Activated CD8-positive, alpha-beta T cell treated with anti-CD3 and anti-CD28 coated beads, Interleukin-2, amount 10 ng/mL, durations not matched to agents 7 days and 5 days (primary cell): ENCODE measurements at places on chromosomes 3 and 15. TPM values are rescaled to one million over a fixed set of nuclear protein-coding genes. Genes with fewer than 3 reads are reported as not detected.

DNA sequence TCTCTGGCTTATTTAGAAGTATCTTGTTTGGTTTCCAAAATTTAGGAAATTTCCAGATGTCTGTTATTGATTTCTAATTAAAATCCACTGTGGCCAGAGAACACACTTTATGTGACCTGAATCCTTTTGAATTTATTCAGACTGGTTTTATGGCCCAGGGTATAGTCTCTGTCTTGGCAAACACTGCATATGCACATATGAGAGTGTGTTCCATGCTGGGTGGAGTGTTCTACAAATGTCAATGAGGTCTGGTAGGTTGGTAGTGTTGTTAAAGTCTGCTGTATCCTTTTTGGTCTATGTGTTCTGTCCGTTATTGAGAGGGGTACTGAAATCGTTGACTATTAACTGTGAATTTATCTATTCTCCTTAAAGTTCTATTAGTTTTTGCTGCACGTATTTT, 30.2 kb downstream of the PGPEP1L start:
- no peak overlapping the region for H3K27ac ChIP-seq
- H3K4me1 ChIP-seq, result no peaks in the 10 kb centered on the region
- H3K36me3 ChIP-seq, result no peaks in the 10 kb centered on the region
- H3K4me3 ChIP-seq, result no peak overlapping the region

PPP1R14D gene
- total RNA-seq, result not detected

DNA sequence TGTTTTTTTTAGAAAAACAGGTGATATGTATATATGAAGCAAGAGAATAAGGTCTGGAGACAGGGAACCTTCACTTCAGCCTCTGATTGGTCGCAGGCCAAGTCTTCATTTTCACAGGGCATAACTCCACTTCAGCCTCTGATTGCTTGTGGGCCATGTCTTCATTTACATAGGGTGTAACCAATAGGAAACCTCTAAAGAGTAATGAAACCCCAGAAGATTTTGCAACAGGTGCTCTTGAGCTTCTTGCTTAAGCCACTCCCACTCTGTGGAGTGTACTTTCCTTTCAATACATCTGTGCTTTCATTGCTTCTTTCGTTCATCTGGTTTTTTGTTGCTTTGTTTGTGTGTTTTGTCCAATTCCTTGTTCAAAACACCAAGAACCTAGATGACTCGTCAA, 22.6 kb upstream of the SCG3 start:
- H3K27me3 ChIP-seq, result peaks cover 6% of the 10 kb centered on the region
- H3K36me3 ChIP-seq, result no peaks in the 10 kb centered on the region
- DNase-seq, result no peak
- H3K4me3 ChIP-seq, result no peak overlapping the region
- H3K4me1 ChIP-seq, result no peaks in the 10 kb centered on the region

DNA sequence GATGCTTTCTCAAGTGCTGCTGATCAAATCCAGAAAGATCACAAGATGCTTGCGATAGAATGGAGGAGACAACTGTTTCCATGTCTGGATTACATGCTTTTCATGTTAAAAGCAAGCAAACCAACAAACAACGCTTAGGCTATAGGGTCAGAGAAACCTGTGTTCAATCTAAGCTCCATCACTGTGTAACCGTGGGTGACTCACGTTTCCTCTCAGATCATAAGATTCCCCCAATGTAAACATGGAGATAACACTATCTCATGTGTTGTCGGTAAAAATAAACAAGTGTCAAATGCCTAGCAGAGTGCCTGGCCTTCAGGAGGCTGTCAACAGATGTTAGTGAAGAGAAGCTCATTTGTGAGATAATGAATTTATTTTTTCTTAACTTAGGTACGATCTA, 907.8 kb downstream of the NTRK3 start:
- no peak overlapping the region for H3K27ac ChIP-seq
- H3K4me3 ChIP-seq, result no peak overlapping the region
- no peak for DNase-seq

HEMK1 gene
- total RNA-seq, result 86.0 TPM

LSAMP gene
- not detected for total RNA-seq

DNA sequence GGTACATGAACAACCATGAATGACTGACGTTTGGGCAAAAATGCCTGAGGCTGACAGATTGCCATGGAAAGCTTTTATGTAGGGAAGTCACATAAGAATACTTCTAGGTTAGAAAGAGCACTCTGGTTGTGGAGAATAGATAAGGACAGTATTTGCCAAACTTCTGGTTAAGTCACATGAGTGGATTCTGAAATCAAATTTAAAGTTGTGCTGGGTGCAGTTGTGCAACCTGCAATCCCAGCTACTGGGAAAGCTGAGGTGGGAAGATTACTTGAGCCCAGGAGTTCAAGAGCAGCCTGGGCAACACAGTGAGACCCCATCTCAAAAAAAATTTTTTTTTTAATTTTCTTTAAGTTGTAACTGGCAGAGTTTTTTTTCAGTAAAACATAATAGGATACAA, 7.2 kb upstream of the ZNF148 start:
- H3K4me1 ChIP-seq, result peaks cover 10% of the 10 kb centered on the region
- H3K27me3 ChIP-seq, result peaks cover 12% of the 10 kb centered on the region
- no peak overlapping the region for H3K4me3 ChIP-seq
- H3K36me3 ChIP-seq, result no peaks in the 10 kb centered on the region
- no peak overlapping the region for H3K27ac ChIP-seq

GNAT1 gene
- not detected for total RNA-seq

DNA sequence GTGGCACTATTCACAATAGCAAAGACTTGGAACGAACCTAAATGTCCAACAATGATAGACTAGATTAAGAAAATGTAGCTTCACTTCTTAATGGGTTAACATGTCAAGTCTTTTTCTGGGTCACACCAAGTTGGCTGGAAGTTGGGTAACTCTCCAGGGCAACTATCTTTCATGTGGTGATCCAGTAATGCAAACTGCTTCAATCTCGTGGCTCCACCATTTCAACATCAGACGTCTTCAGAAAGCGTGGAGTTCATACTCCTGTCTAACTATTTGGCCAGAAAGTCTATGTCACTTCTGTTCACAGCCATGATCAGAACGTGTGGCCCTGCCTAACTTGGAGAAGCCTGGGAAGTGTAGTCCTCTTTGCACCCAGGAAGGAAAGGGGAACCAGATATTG, 32.2 kb downstream of the DUT start:
- no peak for DNase-seq
- H3K36me3 ChIP-seq, result no peaks in the 10 kb centered on the region
- no peak overlapping the region for H3K27ac ChIP-seq
- peaks cover 5% of the 10 kb centered on the region for H3K4me1 ChIP-seq
- no peak overlapping the region for H3K4me3 ChIP-seq
